ENCODE measurements at places on chromosomes 3 and 15.

DNA sequence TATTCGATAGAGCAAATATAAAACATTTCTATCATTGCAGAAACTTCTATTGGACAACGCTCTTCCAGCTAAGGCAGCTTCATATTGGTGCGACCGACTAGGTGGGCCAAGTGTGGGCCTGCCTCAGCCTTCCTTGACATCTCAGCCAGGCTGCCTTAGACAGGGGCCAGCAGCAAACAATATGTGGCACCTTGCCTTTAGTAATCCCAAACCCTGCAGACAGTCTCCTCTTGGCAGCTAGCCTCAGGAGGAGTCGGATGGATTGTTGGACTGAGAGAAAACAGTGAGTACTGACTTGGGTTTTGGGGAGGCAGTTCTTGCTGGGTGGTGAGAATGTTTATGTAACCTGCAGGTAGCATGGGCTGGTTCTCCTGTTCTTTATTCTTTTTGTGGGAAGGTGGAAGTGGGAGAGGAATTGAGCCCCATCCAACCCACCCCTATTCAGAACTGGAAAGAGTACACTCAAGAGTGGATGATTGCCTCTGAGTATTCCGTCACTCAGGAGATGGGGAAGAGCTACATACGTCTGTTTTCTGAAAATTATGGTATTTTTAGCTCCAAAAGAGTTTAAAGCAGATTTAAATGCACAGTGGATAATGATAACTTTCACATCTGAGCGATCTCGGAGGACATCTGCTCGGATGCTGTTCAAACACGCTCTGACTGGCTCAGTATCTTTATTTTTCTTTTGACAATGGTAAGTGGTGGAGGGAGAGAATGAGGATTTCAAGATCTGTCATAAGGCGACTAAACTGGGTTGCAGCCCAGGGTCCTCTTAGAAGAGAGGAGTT, 47.2 kb downstream of the GPD1L start:
- no peak for DNase-seq

DNA sequence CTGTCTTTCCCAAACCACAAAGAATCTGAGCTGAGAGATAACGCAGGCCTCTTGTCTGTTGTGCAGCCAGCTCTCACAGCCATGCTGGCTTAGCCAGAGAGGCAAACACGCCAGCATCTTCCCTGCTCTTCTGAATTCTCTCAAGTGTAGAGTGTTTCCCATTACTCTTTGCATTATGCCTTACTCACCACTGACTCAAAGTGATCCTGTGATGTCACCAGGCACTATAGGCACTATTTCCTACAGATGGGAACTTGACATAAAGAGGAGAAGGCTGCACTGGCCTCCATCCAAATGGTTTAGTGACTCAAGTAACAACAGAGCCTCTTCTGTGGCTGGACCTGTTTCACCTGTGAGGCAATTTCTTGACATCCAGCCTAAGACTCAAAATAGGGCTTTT, 44.4 kb downstream of the PDZRN3 start:
- DNase-seq: no peak

DNA sequence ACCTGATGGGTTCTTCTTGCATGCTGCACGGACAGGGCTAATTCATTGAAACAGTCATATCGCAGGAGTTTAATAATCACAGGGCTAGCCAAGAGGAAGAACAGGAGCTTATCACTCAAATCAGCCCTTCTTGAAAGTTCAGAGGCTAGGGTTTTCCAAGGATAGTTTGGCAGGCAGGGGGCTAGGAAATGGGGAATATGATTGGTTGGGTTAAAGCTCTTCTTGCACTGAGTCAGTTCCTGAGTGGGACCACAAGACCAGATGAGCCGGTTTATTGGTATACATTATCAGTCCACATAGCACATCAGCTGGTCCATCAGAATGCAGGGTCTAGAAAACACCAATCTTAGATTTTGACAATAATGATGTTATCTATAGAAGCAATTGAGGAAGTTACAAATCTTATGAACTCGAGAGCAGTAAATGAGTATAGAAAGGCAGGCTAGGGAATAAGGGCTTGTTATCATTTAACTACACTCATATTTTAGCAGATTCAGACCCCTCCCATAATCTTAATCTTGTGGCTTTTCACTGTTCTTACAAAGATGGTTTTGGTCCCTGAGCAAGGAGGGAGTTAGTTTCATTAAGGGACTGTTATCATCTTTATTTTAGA, 58.1 kb upstream of the SLC25A36 start:
- no peak for DNase-seq

- DNase-seq: no peak
These were observed 247.6 kb upstream of the PROK2 start for GRCh38 chr3:72032441-72033135.

DNA sequence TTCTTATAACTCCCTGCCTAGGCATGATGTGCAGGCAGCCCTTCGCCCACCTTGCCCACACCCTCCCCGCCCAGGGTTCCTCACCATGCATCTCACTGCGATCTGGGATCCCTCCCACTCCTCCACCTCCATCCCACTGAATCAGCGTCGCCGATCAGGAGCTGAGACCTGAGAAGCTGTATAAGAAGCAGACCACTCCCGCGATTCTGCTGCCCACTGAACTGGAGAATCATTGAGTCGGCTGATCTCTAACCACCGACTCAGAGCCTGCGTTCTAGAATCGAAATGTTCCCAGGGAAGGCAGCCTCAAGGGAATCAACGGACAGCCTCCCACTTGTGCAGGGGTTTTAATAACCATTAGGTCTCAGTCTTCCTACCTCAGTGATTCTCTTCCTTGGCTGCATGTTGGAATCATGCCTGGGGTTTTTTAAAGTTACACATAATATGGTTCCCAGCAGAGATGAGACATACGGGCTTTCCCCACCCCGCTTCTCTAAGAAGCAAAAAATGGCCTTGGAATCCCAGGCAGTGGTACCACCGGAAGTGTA, 60.2 kb downstream of the TMEM44 start:
- no peak for DNase-seq

GRCh38 chr3:21551019-21551418, 200.0 kb downstream of the ZNF385D start:
- DNase-seq: no peak

DNA sequence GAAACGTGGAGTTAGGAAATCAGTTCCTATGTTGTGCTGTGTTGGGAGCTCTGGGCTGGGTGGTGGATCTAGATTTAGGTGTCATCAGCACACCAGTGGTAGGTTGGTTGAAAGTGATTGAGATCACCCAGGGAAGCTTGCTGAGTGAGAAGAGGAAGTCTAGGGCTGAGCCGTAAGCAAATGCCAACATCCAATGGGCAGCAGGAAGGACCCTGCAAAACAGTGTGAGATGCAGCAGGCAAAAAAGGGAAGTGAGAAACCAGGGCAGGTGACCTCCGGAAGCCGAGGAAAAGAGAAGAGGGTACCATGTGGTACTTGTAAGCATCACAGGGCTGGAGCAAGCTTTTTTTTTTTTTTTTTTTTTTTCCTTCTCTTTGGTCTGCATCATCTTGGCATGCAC, 15.9 kb upstream of the COPG1 start:
- no peak for DNase-seq

DNA sequence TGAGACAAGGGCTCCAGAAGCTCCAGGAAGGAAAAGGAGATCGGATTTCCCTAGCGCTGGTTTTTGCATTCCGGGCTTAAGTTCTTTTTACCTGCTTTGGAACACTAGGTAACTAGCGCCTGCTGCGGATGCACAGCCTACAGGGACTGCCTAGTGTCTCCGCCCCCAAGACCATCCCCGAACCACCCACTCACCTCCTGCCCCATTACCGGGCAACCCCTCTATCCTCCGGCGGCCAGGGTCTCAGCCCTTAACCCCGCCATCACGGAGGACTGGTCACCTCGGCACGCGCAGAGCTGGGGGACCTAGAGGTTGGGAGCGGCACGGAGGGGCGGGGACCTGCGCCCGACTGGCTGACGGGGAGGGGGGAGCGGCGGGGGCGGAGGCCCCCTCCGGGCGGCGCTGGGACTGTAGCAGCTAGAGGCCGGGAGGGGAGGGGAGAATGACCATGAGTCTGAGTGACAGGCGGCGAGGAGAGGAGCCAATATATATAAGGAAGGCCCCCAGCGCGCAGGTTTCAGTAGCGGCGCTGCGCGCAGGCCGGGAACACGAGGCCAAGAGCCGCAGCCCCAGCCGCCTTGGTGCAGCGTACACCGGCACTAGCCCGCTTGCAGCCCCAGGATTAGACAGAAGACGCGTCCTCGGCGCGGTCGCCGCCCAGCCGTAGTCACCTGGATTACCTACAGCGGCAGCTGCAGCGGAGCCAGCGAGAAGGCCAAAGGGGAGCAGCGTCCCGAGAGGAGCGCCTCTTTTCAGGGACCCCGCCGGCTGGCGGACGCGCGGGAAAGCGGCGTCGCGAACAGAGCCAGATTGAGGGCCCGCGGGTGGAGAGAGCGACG, at the start of gene DLL4:
DLL4 (plus strand) TSS at position 520 of the 839 bp plus-strand sequence. CDS start 329 bp downstream, outside the sequence.
- DNase-seq: peak; percentile 47

DNA sequence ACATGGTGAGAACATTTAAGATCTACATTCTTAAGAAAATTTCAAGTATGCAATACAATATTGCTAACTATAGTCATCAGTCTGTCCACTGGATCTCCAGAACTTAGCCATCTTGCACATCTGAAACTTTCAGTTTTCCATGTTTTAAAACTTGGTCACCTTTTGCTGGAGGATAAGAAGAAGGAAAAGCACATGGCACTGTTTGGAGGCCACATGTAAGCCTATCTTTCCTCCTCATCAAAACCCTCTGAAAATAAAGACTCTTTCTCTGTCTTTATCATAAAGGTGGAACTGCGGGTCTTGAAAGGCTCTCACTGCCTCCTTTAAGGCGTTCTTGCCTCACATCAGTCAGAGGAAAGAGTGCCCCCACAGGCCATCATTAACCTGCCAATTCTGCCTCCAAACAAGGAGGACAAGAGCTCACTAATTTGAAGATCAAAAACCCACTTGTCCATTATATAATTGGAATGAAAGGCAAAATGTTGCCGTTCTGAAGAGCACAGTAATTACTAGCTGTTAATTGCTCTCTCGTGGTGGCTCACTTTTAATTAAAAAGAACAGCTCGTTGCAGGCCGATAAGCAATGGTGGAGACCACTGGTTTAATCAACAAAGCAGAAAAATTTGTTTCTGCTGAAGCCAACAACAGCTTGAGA, 157.8 kb downstream of the MECOM start:
- no peak for DNase-seq

GRCh38 chr3:32820430-32820829, 2.6 kb downstream of the TRIM71 start:
- DNase-seq: no peak

GRCh38 chr3:184498986-184499606, 62.5 kb upstream of the EPHB3 start:
- DNase-seq: no peak

- no peak for DNase-seq
These were observed 5.8 kb downstream of the KLHL25 start for GRCh38 chr15:85788771-85789495.

- DNase-seq: no peak
These were observed 3.5 kb downstream of the ST6GAL1 start for GRCh38 chr3:186933816-186934215.

GRCh38 chr3:43160664-43161063, 54.8 kb upstream of the POMGNT2 start:
- DNase-seq: no peak

DNA sequence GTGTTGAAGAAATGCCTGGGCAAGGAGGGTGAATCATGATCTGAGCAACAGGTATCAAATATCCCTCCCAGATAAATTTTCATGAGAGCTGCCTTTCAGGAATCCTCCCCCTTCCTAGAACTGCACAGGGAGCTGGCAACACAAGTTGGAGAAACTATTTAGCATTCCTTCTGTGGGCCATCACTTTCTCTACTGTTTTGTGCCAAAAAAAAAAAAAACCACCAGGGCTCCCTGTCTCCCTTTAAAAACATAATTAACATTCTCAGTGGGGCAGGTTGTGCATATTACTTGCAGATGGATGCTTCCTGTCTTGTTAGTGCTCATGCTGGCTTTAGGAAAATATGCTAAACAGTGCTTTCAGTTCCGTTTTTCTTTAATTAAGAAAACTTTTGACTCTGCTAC, 234.9 kb upstream of the LMCD1 start:
- no peak for DNase-seq

- DNase-seq: no peak
These were observed 8.0 kb downstream of the ZBTB20 start for GRCh38 chr3:115139072-115139471.

GRCh38 chr15:81095690-81096365, 38.2 kb upstream of the CFAP161 start:
- no peak for DNase-seq

- DNase-seq: no peak
These were observed 17.1 kb downstream of the SLC28A1 start for GRCh38 chr15:84901540-84901939.

DNA sequence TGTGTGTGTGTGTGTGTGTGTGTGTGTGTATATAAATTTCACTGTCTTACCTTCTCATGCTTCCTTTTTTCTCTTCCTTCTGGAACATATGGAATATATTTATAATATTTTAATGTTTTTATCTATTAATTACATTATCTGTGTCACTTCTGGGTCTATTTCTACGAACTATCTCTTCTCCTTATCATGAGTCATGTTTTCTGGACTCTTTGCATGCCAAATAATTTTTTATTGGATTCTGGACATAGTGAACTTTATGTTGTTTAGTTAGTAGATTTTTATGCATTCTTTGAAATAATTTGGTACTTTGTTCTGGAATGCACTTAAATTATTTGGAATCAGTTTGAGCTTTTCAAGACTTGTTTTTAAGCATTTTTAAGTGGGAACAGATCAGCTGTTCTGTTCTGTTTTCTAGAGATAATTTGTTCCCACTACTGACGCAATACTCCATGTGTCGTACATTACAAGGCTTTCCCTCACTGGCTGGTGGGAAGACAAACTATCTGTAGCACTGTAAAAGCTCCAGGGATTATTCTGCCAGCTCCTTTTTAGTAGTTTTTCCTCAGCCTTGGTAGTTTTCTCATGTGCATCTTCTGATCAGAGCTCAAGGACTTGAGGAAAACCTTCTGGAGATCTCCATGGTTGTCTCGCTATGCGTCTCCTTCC, 302.0 kb downstream of the CLSTN2 start:
- no peak for DNase-seq

GRCh38 chr3:122410639-122411038, 5.2 kb downstream of the WDR5B start:
- DNase-seq: no peak

DNA sequence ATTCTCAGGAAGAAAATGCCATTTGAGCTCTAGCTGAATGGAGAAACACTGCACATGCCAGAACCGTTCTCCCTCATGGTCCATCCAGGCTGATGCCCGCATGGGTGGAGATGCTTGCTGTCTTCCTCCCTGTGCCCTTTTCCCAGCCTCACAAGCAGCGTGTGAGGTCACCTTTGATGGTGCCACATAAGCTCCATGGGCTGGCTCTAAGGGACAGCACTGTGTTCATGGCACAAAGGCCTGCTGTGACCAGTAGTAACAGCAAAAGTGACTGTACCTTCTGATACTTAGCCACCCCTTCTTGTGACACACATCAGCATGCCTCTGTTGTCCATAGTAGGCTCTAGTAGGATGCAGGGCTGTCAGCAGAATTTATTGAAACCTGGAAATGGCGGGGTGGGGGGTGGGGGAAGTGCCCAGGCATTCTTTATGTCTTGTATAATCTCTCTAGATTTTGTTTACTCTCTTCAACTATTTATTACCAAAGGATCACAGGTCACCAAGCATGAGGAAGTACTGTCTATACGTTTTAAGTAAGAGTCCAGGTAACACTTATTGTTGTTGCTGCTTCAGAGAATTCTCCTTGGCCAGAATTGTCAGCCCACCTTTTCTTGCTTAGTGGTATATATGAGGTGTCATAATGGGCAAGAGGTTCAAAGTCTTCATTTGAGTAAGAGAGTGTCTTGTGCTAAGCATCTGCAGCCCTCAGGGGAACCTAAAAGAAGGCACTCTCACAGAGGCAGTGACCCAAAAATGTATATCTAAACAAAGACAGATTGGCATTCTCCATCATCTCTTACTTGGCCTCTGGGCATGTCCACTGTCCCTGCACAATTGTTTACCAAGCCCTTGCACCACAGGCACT, 56.5 kb downstream of the RAB7A start:
- DNase-seq: no peak

Measured in activated naive CD4-positive, alpha-beta T cell treated with Interleukin-2 at 50 U/mL for 16 hours (primary cell).